Activated naive CD8-positive, alpha-beta T cell treated with anti-CD3 and anti-CD28 coated beads, Interleukin-2, amount 10 ng/mL, durations not matched to agents 7 days and 5 days (primary cell): ENCODE measurements at places on chromosomes 3 and 15. TPM values are rescaled to one million over a fixed set of nuclear protein-coding genes. Genes with fewer than 3 reads are reported as not detected.
A peak's percentile ranks its signal among the peaks of the same experiment; 100 is the strongest.

DNA sequence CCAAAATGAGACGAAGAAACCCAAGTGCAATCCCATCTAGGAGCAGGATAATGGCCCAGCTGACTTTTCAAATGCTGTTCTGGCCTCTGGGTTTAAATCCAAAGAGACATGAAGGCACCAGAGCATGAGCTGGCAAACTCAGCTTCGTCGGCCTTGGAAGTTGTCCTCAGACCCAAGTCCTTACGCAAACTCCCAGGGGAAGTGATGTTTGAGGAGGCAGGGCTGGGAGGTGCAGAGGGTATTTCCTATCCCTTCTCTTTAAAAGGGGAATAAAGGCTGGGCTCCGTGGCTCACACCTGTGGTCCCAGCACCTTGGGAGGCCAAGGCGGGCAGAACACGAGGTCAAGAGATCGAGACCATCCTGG is 68.9 kb upstream of the HERC1 start:
- DNase-seq = no peak
- no peaks in the 10 kb centered on the region for H3K36me3 ChIP-seq
- peaks cover 2% of the 10 kb centered on the region for H3K27me3 ChIP-seq
- H3K4me3 ChIP-seq = no peak overlapping the region
- H3K27ac ChIP-seq = no peak overlapping the region
- H3K4me1 ChIP-seq = peaks cover 33% of the 10 kb centered on the region

- H3K27ac ChIP-seq = no peak overlapping the region
- H3K27me3 ChIP-seq = no peaks in the 10 kb centered on the region
- H3K4me1 ChIP-seq = peaks cover 13% of the 10 kb centered on the region
- DNase-seq = no peak
Observed at GRCh38 chr3:129793319-129793718, 100.2 kb downstream of the TMCC1 start.

The ALDH1A3 gene
- total RNA-seq = not detected

DNA sequence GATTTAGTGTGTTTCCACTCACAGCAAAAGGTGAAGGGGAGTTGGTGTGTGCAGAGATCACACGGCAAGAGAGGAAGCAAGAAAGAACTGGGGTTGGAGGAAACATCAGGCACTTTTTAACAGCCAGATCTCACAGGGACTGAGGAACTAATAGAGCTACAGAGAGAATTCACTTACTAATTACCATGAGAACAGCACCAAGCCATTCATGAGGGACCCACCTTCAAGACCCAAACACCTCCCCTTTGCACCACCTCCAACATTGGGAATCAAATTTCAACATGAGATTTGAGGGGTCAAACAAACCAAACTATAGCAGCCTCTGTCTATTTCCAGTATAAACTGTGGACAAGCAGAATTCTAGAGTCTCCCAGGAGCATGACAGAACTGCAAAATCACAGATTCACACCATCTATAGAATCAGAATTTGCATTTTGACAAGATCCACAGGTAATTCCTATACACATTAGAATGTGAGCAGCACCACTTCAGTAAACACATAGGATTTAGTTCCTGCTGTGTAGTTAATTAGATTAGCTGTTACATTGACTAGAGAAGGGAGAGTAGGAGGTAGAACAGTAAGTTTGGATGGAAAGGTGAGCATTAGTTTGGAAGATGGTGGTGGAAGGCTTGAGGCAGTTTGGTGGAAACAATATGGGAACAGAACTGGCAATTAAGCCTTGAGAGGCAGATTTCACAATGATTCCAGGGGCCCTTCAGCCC is 311.7 kb downstream of the NSUN3 start:
- no peaks in the 10 kb centered on the region for H3K36me3 ChIP-seq
- no peak for DNase-seq
- H3K27ac ChIP-seq = no peak overlapping the region
- no peaks in the 10 kb centered on the region for H3K27me3 ChIP-seq
- H3K4me1 ChIP-seq = no peaks in the 10 kb centered on the region

- no peaks in the 10 kb centered on the region for H3K36me3 ChIP-seq
- no peak overlapping the region for H3K4me3 ChIP-seq
- no peaks in the 10 kb centered on the region for H3K27me3 ChIP-seq
- H3K4me1 ChIP-seq = peaks cover 10% of the 10 kb centered on the region
- no peak for DNase-seq
- no peak overlapping the region for H3K27ac ChIP-seq
Observed at GRCh38 chr15:47963265-47963664, 157.5 kb upstream of the SLC24A5 start.

DNA sequence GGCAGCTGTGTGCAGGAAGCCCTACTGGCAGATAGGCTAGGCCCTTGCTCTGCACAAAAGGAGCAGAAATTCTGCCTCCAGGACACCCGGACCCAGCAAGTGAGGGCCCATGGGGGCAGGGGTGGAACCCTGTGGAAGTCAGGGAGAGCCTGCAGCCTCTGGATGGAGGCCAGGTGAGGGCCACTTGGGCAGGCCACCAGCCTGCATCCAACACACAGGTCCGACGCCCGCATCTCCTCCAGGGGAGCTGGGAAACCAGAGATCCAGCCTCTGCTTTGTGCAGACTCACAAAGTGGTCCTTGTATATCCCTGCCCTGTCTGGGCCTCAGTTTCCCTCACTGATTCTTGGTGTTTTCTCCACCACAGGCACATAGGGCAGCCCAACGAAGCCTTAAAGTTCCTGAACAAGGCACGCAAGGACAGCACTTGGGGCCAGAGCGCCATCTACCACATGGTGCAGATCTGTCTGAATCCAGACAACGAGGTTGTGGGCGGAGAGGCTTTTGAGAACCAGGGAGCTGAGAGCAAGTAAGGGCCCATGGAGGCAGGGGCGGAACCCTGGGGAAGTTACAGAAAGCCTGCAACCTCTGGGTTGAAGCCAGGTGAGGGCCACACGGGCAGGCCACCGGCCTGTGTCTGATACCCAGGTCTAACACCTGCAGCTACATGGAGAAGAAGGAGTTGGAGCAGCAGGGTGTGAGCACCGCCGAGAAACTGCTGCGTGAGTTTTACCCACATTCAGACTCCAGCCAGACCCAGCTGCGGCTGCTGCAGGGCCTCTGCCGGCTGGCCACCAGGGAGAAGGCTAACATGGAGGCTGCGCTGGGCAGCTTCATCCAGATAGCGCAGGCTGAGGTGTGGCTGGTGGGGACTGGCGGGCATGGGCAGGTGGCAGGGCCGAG is 16.6 kb downstream of the CSRNP1 start:
- no peaks in the 10 kb centered on the region for H3K27me3 ChIP-seq
- no peak overlapping the region for H3K4me3 ChIP-seq
- H3K36me3 ChIP-seq = peaks cover 8% of the 10 kb centered on the region
- H3K4me1 ChIP-seq = peaks cover 10% of the 10 kb centered on the region

DNA sequence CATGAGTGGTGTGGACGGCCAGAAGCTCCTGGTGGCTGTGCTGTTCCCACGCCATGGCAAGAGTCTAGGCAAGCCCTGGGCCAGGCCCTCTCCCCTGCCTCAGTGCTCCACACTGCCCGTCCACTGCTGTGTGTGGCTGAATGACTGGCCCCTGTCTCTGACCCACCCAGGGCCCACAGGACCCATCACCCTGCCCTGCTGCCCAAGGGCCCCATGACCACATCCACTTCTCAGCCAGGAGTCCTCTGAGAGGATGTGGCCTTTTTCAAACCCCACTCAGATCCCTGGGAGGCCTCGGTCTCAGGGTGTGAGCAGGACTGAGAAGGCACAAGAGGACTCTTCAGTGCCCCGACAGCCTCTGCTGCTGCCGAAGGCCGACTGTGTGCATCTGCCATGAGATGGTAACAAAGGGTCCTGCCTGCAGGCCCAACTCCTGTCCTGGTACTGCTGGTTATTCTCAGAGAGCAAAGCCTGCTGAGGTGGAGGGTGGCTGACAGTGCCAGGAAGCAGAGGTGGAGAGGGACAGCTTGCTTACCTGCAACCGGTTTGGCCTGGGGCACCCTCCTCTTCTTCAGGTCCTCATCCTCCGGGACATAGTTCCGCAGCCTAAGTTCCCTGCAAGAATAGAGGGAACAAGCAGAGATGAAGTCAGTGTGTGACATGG is 47.5 kb downstream of the PTH1R start:
- no peaks in the 10 kb centered on the region for H3K27me3 ChIP-seq
- H3K27ac ChIP-seq = peak overlapping the region; percentile 56
- peak; percentile 22 for DNase-seq
- H3K4me1 ChIP-seq = peaks cover 45% of the 10 kb centered on the region
- H3K4me3 ChIP-seq = no peak overlapping the region

DNA sequence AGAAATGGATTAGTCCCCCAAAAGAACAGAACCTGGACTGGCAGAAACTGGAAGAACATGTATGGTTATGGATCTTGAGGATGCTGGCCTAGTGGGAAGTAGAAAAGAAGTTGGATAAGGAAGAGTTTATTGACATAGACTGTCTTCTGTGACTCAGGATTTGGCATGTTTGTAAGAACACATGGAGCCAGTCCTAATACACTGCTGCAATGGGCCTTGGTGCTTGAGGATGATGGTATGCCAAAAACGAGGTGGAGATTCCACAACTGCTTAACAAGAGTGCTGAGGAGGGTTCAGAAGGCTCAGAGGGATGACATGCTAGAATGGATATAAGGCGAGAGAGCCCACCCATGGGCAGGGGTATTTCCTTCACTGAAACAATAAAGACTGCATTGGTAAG is 22.4 kb downstream of the LZTFL1 start:
- H3K27me3 ChIP-seq = peaks cover 4% of the 10 kb centered on the region
- no peaks in the 10 kb centered on the region for H3K4me1 ChIP-seq
- H3K27ac ChIP-seq = no peak overlapping the region
- no peak overlapping the region for H3K4me3 ChIP-seq
- DNase-seq = no peak

GRCh38 chr3:5103743-5104142 is 18.3 kb upstream of the ARL8B start:
- peaks cover 9% of the 10 kb centered on the region for H3K27me3 ChIP-seq
- H3K36me3 ChIP-seq = peaks cover 1% of the 10 kb centered on the region
- no peak for DNase-seq
- no peak overlapping the region for H3K27ac ChIP-seq
- no peak overlapping the region for H3K4me3 ChIP-seq
- no peaks in the 10 kb centered on the region for H3K4me1 ChIP-seq

- H3K36me3 ChIP-seq = no peaks in the 10 kb centered on the region
- H3K4me3 ChIP-seq = no peak overlapping the region
- no peaks in the 10 kb centered on the region for H3K4me1 ChIP-seq
- no peaks in the 10 kb centered on the region for H3K27me3 ChIP-seq
- H3K27ac ChIP-seq = no peak overlapping the region
Observed at GRCh38 chr3:89368846-89369245, 261.4 kb downstream of the EPHA3 start.

GRCh38 chr15:70137967-70138366 is 40.2 kb upstream of the TLE3 start:
- no peak overlapping the region for H3K4me3 ChIP-seq
- peaks cover 2% of the 10 kb centered on the region for H3K36me3 ChIP-seq
- peaks cover 33% of the 10 kb centered on the region for H3K27me3 ChIP-seq
- no peak overlapping the region for H3K27ac ChIP-seq
- H3K4me1 ChIP-seq = peaks cover 32% of the 10 kb centered on the region

The SPINK8 gene
- total RNA-seq = not detected

The PRTG gene
- total RNA-seq = not detected

DNA sequence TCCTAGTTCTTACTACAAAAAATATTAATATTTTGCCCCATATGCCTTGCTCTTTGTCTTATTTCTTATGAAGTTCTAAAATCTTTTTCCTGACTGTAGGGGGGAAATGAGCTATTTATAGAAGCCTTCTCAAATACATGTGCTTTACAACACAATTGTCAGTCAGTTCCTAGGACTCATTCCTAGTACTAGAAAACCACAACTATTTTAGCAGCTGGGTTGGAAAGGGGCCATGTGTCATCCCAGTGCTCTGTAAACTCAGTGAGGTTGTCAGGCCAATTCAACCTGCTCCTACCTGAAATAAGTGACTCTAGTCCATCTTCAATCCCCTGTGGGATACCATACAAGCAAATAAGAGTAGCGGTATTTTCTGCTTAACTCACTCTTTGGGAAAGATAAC is 153.8 kb downstream of the ULK4 start:
- H3K27me3 ChIP-seq = no peaks in the 10 kb centered on the region
- DNase-seq = no peak
- no peak overlapping the region for H3K27ac ChIP-seq
- peaks cover 2% of the 10 kb centered on the region for H3K36me3 ChIP-seq
- no peak overlapping the region for H3K4me3 ChIP-seq

The SLC22A14 gene
- total RNA-seq = 0.22 TPM

The STRIT1 gene
- not detected for total RNA-seq

The DPPA2 gene
- total RNA-seq = not detected

The SAMMSON gene
- total RNA-seq = not detected

DNA sequence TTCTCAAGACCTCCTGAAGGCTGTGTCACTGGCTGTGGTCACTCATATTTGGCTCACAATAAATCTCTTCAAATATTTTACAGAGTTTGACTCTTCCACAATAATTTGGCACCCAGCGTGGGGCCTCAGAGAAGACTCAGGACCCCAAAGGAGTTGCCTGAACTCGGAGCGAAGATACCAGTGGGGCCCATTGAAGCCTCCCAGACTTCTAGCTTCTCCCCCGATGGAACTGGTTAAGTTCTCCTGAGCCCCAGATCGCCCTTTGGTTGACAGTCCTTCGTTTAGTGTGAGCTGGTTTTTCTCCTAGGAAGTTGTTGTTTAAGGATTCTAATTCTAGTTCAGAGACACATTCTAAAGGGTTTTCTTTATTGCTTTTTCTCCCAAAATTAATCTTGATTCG is 1.4 kb upstream of the SLC41A3 start:
- H3K4me3 ChIP-seq = peak overlapping the region; percentile 74
- no peak overlapping the region for H3K27ac ChIP-seq
- no peaks in the 10 kb centered on the region for H3K27me3 ChIP-seq
- H3K36me3 ChIP-seq = peaks cover 7% of the 10 kb centered on the region
- no peak for DNase-seq

DNA sequence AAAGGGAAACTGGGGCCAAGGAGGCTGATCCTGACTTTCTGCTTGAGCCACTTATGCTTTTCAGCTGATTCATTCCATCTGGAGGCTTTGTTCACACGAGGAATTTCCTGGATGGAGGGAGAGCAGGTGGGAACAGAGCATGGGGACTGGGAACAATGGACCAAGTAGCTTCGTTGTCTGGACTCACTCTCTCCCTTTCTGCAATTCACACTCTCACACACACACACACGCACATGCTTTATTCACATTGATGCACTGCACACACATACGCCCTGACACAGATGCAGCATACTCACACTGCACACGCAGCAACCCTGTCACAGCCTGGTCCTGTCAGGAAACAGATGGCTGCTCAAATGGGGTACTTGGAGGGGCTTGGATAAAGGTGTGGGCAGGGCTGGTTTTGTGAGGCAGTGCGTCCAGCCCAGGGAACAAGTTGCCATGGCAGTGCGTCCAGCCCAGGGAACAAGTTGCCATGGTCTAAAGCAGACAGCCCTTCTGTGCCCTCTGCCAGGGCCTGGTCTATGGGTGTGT is 19.8 kb upstream of the CHCHD6 start:
- no peak for DNase-seq
- H3K27ac ChIP-seq = no peak overlapping the region
- H3K4me1 ChIP-seq = no peaks in the 10 kb centered on the region
- peaks cover 10% of the 10 kb centered on the region for H3K27me3 ChIP-seq
- H3K4me3 ChIP-seq = no peak overlapping the region
- no peaks in the 10 kb centered on the region for H3K36me3 ChIP-seq
